ENCODE measurements at places on chromosomes 7 and 10.
A peak's percentile ranks its signal among the peaks of the same experiment; 100 is the strongest.

DNA sequence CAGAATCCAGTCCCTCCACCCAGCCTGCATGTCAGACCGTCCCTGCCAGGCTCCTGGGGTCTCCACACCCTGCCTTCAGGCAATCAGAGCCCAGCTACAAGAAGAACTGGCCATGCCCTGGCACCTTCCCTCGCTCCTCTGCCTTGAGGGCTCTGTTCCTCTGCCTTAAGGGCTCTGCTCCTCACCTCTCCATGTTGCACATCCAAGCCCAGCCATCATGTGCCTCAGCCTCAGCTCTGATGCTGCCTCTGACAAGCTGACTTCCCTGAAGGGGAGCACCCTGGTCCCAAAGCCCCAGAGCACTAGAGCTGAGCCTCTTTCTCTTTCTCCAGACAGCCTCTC is 50.3 kb upstream of the ANTXRL start:
- H3K36me3 ChIP-seq, result peaks cover 5% of the 10 kb centered on the region
- peaks cover 8% of the 10 kb centered on the region for H3K4me1 ChIP-seq

DNA sequence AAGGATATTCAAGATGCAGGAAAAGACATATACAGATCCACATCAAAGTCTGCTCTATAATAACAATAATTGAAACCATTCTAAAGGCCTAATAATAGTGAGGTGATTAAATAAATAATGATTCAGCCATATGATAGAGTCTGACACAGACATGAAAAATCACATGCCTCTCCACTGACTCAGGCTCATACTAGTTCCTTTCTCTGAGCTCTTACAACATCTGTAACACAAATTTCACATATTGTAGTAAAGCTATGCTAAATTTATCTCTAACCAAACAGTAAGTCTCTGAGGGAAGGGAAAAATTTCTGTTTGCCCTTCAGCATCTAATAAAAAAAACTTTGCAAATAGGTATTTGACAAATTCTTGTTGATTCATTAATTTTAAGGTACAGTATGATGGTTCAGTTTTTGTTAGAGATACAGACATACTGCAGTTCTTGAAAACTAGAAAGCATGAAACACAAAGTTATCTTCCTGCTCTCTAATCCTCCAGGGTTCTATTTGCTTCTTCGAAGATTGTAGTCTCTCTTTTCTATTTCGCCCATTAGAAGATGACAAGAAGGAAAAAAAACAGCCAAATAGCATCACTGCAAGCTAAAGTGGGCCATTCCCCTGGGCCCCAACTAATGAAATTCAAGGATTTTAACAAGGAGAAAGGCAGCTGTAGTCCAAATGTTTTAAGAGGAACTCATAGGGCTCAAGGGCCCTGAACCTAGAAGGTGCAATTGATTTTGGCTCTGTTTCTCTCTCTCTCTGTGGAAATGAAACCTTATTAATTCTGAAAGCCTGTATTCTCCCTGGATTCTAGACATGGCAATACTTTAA is 53.9 kb downstream of the CUBN start:
- H3K4me3 ChIP-seq, result no peak overlapping the region
- DNase-seq, result no peak
- H3K4me1 ChIP-seq, result no peaks in the 10 kb centered on the region
- no peak overlapping the region for H3K27ac ChIP-seq
- H3K36me3 ChIP-seq, result no peaks in the 10 kb centered on the region
- H3K27me3 ChIP-seq, result no peaks in the 10 kb centered on the region

- no peak overlapping the region for H3K27ac ChIP-seq
- no peak for DNase-seq
- H3K4me1 ChIP-seq, result peaks cover 13% of the 10 kb centered on the region
- no peaks in the 10 kb centered on the region for H3K36me3 ChIP-seq
- no peaks in the 10 kb centered on the region for H3K27me3 ChIP-seq
Measured at GRCh38 chr10:24925799-24926198, 26.6 kb downstream of the PRTFDC1 start.

GRCh38 chr10:33428682-33429081 is 94.2 kb upstream of the NRP1 start:
- H3K4me1 ChIP-seq, result no peaks in the 10 kb centered on the region
- H3K27me3 ChIP-seq, result no peaks in the 10 kb centered on the region
- H3K27ac ChIP-seq, result no peak overlapping the region
- H3K36me3 ChIP-seq, result no peaks in the 10 kb centered on the region
- no peak overlapping the region for H3K4me3 ChIP-seq
- DNase-seq, result no peak

DNA sequence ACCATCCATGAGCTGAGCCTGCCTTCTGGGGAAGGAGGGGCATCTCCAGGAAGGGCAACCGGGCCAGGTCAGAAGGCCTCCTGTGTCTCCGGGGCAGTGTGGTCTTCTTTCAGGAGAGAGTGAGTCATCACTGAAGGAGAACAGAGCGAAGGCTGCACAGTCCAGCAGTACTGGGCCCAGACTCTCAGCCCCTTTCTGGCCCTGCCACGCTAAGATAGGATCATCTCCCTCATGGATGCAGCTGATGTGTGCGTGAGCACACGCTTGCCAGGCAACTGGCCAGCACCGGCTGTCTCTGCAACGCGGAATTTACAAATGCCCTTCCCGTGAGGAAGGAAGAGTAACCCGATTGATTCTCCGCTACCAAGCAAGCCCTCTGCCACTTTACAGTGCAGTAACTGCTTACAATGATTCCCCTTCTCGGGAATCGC is 328.2 kb downstream of the TNS3 start:
- no peak for DNase-seq
- H3K4me3 ChIP-seq, result no peak overlapping the region
- H3K36me3 ChIP-seq, result no peaks in the 10 kb centered on the region
- no peaks in the 10 kb centered on the region for H3K27me3 ChIP-seq

- no peaks in the 10 kb centered on the region for H3K27me3 ChIP-seq
- no peak overlapping the region for H3K27ac ChIP-seq
- peaks cover 54% of the 10 kb centered on the region for H3K4me1 ChIP-seq
- peak overlapping the region; percentile 55 for H3K4me3 ChIP-seq
- peak; percentile 57 for DNase-seq
- H3K36me3 ChIP-seq, result no peaks in the 10 kb centered on the region
Measured at GRCh38 chr10:71694567-71694968, 25.0 kb downstream of the C10orf105 start.

Data from CD8-positive, alpha-beta memory T cell (primary cell).